ENCODE measurements at places on chromosomes 12 and 14.

GRCh38 chr12:80861641-80862378, 75.9 kb downstream of the LIN7A start:
- no peak for DNase-seq

GRCh38 chr14:54211551-54212308, 185.1 kb upstream of the CDKN3 start:
- no peak for DNase-seq

- DNase-seq = no peak
These were observed 20.6 kb downstream of the GNG2 start for GRCh38 chr14:51880835-51881580.

- DNase-seq = no peak
These were observed 65.1 kb upstream of the ST8SIA1 start for GRCh38 chr12:22399464-22400180.

DNA sequence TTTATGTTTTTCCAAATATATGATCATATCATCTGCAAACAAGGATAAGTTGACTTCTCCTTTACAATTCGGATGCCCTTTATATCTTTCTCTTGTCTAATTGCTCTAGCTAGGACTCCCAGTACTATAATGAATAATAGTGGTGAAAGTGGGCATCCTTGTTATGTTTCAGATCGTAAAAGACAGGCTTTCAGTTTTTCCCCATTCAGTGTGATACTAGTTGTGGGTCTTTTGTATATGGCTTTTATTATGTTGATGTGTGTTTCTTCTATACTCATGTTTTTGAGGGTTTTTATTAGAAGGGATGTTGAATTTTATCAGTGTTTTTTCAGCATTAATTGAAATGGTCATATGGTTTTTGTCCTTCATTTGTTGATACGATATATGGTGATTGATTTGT, 97.3 kb downstream of the FUT8 start:
- DNase-seq = no peak

DNA sequence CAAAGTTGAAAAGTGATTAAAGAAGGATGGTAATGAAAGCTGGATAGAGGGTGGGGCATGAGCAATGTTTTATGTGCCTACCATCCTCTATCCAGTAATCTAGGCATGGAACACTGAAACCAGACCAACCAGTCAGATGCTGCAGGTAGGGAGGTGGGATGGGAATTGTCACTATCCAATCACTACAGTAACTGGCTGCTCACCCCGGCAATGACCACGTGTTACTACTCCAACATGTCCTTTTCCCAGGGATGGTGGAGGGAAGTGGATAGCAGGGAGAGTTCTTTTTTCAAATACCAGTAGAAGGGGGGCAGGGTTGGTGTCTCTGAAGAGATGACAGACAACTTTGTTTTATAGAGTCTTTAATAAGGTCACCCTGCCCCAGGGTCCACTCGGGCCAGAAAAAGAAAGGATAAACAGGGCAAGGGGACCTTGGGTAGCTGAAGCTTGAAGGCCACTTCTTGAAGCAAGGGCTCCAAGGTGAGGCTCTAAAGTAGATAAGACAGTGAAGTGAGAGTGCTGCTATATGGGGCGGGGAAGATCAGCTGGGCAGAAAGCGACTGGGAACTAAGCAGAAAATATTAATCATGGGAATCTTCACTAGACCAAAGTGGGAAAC, 14.7 kb upstream of the CDH24 start:
- DNase-seq = no peak

DNA sequence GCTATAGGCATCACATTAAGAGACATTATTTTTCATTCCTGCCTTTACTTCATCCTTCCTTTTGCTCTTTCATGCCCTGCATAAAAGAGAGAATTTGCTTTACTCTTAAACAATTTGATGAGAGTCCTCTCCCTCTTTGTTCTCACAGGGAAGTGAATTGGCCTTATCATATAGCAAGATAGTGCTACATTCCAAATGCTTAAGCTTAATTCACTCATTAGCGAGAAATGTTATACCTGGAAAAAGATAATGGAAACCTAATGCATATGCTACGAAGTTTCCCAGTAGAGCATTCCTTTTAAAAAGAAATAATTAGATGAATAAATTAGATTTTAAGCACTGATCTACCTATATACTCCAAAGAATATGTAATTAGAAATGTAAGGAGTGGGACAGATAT, 798.8 kb downstream of the C12orf50 start:
- no peak for DNase-seq

GRCh38 chr12:3231399-3231876, 154.3 kb downstream of the TSPAN9 start:
- no peak for DNase-seq

DNA sequence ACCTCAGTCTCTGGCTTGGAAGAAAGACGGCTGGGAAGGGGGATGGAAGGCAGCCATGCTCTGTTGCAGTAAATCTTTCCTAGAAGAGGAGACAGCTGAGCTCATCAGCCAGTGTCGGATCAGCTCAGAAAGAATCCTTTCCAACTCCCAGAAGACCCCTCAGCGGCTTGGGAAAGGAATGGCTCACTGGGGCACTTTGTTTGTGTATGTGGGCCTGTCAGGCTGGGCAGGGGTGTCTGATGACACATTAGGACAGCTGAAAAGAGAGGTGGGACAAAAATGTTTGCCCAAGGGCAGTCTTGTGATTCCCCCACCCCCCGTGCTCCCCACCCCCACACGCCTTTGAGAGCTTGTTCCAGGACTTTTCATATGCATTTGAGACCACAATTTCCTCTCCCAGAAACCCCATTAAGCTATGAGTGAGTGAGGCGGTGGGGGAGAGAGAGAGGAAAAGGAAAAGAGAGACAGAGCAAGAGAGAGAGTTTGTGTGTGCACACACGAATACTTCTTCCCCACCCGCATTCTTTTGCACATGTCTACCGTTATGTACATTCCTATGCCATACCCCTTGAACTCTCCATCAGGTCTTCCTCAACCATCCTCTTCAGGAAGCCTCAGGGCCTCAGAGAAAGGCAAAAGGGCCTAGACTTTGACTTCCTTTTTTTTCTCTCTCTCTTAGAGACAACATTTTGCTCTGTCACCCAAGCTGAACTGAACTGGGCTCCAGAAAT, 198.9 kb downstream of the ZFP36L1 start:
- DNase-seq = no peak

GRCh38 chr12:116955382-116956021, 44.8 kb downstream of the FBXW8 start:
- no peak for DNase-seq

GRCh38 chr14:63611078-63611477, 30.6 kb downstream of the WDR89 start:
- no peak for DNase-seq

DNA sequence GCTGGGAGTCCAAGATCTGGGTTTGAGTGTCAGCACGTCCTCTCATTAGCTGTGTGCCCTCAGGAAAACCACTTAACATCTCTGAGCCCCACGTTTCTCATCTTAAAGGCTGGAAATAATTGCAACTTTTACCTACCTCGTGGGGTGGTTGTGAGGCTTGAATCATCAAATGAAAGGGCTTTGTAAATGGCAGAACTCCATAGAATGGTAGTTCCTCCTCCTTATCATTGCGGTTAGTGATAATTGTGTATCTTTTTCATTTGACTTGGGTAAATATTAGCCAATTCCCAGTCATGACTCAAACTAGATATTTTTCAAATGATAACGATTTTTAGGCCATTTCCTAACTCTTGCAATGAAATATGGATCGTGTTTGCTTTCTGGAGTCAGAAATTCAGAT, 205.5 kb downstream of the CHST11 start:
- DNase-seq = no peak
